ENCODE measurements at places on chromosomes 13 and 19.
A peak's percentile ranks its signal among the peaks of the same experiment; 100 is the strongest.

DNA sequence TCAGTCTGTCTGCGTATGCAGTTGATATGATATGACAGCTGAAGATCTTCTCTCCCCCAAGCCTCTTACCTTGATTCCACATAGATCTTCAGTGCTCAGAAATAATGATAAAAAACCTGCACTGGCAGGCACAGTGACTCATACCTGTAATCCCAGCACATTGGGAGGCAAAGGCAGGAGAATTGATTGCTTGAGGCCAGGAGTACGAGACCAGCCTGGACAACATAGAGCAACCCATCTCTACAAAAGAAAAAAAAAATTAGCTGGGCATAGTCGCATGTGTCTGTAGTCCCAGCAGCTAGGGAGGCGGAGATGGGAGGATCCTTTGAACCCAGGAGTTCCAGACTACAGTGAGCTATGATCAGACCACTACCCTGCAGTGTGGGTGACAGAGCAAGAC is 551.0 kb upstream of the MIR17HG start:
- no peak for DNase-seq

DNA sequence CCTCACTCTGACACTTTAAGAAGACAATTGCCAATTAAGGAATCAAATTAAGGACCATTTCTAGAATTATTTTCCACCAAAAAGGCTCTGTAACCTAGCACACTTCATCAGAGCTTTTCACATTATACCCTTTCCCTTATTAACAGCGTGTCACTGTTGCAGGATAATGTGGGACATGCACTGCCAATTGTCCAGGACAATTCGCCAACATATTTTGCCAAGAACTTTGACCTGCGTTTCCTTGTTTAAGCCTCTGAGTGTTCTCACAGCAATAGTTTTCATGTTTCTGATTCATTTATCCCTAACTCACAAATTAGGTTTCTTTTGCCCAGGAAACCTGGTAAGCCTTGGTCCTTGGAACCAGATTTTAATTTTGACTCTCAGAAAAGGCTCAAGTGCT is 13.3 kb downstream of the COL4A1 start:
- no peak for DNase-seq

- no peak for DNase-seq
Observed at GRCh38 chr19:13976446-13976845, 24.1 kb downstream of the DCAF15 start.

- no peak for DNase-seq
Observed at GRCh38 chr19:10643968-10644259, 10.2 kb upstream of the ILF3 start.

GRCh38 chr19:3451451-3451866 is 28.9 kb downstream of the SMIM24 start:
- DNase-seq: no peak

- no peak for DNase-seq
Observed at GRCh38 chr13:39776439-39776838, 121.0 kb downstream of the COG6 start.

GRCh38 chr13:97175041-97175440 is 47.1 kb upstream of the MBNL2 start:
- DNase-seq: no peak

DNA sequence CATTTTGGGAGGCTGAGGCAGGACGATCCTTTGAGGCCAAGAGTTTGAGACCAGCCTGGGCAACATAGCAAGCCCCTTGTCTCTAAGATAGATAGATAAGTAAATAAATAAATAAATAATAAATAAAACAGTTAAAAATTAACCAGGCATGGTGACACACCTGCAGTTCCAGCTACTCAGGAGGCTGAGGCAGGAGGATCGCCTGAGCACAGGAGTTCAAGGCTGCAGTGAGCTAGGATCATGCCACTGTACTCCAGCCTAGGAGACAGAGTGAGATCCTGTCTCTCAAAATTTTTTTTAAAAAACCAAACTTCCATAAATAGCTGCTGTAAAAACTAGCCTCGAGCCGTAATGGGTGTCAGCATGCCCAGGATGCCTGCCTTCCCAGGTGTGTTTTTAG is 14.4 kb upstream of the NAXD start:
- no peak for DNase-seq

DNA sequence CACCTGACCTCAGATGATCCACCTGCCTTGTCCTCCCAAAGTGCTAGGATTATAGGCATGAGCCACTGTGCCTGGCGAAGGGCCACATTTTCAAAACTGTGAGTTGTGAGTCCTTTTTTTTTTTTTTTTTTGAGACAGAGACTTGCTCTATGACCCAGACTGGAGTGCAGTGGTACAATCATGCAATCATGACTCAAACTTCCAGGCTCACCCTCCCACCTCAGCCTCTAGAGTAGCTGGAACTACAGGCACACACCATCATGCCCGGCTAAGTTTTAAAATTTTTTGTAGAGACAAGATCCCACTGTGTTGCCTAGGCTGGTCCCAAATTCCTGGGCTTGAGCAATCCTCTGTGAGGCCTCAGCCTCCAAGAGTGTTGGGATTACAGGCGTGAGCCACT is 3.8 kb upstream of the MYPOP start:
- DNase-seq: no peak

GRCh38 chr13:40069173-40070044 is 413.9 kb downstream of the COG6 start:
- peak; percentile 73 for DNase-seq

GRCh38 chr13:75803164-75803611 is 167.1 kb downstream of the LMO7 start:
- DNase-seq: no peak

DNA sequence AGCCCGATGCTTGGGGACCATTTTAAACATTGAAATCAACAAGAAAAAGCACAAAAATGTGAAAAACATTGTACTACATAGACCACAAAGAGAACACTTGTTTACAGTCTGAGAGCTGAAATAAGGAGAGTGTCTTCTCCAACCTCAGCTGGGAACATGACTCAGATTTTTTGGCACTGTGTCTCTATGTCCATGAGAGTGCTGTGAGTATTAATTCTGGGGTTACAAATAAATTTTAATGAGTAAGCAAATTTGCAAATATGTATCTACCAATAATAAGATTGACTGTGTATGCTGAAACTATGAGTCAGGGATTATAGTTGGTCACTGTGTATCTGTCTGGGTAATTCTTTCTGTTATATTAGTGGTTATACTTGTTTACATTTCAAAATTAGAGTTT is 174.0 kb downstream of the DCT start:
- DNase-seq: no peak

GRCh38 chr19:3586707-3587346 is 1.5 kb downstream of the GIPC3 start:
- no peak for DNase-seq

- no peak for DNase-seq
Observed at GRCh38 chr13:24648983-24649687, 31.1 kb upstream of the ATP12A start.

GRCh38 chr19:38034492-38034860 is 127.5 kb downstream of the SIPA1L3 start:
- DNase-seq: no peak

GRCh38 chr19:29603308-29603707 is 2.8 kb upstream of the POP4 start:
- DNase-seq: no peak

DNA sequence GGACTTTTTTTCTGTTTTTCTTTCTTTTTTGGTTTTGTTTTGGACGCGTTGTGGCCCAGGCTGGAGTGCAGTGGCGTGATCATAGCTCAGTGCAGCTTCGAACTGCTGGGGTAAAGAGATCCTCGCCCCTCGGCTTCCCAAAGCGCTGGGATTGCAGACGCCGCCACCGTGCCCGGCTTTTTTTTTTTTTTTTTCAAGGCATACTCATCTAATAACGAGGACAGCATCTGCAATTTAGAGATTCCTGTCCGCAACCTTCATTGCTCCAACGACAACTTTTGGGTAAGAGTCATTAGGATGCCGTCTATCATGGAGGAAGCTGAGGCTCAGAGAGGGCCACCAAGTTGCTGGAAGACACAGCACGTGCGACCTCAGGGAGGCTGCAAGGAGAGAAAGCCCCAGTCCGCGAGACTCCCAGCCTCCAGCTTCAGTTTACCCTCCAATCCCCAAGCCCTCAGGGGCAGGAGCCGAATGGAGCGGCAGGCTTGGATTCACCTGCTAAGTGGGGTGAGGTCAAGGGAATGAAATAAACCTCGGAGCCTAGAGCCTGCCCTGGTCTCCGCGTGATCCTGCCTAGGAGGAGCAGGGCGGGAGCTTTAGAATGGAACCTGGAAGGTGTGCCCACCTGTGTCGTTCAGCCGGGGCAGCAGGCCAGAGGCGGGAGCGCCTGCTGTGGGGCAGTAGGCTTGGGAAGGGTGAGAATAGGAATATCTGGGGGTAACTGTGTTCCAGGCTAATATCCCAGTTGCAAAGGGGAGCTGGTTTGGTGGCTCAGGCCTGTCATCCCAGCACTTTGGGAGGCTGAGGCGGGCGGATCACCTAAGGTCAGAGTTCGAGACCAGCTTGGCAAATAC is 676 bp upstream of the POLRMT start:
- DNase-seq: no peak

DNA sequence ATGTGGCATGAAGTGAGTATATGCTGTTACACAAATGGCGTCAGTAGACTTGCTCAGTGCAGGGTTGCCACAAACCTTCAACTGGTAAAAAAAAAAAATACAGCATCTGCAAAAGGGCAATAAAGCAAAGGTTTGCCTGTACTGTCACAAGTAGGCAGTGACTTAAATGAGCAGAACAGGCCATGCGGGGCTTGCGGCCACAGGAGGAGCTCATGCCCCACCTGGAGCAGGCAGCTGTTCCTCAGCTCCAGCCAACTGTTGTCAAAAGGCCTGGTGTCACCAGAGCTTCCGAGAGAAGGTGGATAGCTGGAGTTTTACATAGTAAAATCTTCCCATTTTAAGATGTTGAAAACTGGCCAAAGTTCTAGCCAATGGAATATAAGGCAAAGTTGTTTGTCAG is 7.7 kb downstream of the ATP7B start:
- DNase-seq: no peak
